Stimulated activated CD4-positive, alpha-beta T cell treated with anti-CD3 and anti-CD28 coated beads, Interleukin-15, amount 100 ng/mL, for 48 hours (primary cell): ENCODE measurements at places on chromosomes 11 and 22.
A peak's percentile ranks its signal among the peaks of the same experiment; 100 is the strongest.

DNA sequence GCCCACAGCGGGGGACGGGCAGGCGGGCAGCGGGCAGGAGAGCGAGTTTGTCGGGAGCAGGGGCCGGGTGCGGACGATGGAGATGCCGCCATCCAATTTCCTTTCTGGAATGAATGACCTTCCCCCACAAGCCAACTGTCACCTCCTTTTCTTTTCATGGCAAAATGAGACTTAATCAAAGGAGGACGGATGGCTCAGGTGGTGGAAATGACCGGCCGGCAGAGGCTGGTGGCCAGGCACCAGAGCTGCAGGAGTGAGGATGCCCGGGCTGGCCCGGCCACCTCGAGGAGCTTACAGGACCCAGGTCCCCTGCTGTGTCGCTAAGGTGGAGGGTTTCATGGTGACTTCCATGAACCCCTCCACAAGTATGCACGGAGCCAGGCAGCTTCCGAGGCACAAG lies 11.7 kb downstream of the SHISAL1 start:
- no peak for DNase-seq

- peak; percentile 63 for DNase-seq
These were observed 10.1 kb downstream of the MTFP1 start for GRCh38 chr22:30435674-30436126.

DNA sequence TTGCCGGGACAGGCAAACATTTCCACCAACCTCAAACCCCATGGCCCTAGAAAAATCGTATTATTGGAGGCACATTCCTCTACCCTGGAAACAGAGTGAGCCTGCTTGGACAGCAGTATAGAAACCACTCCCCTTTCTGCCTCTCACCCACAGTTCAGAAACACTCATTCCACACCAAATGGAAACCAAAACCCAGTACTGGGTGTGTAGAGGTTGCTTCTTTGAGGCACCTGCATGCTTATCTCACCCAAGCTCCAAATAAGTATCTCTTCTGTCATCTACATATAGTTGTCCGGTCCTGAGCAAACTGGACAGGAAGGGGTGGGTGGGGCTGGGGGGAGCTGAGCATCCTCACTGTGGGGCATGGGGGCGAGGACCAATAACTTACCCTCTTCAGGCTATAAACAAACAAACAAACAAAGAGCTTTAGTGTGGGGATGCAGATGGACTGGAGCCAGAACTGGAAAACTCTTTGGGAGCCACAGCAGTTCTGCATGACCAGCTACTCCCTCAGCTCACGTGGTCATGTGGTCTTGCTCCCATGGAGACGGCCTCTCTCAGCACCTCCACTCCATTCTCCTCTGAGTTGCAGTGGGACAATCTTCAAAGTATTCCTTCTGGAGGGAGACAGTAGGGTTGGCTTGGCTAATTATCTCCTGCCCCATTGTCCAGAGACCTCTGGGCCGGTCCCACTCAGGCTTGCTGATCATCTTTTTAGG lies 1.0 kb upstream of the PLAAT2 start:
- no peak for DNase-seq

DNA sequence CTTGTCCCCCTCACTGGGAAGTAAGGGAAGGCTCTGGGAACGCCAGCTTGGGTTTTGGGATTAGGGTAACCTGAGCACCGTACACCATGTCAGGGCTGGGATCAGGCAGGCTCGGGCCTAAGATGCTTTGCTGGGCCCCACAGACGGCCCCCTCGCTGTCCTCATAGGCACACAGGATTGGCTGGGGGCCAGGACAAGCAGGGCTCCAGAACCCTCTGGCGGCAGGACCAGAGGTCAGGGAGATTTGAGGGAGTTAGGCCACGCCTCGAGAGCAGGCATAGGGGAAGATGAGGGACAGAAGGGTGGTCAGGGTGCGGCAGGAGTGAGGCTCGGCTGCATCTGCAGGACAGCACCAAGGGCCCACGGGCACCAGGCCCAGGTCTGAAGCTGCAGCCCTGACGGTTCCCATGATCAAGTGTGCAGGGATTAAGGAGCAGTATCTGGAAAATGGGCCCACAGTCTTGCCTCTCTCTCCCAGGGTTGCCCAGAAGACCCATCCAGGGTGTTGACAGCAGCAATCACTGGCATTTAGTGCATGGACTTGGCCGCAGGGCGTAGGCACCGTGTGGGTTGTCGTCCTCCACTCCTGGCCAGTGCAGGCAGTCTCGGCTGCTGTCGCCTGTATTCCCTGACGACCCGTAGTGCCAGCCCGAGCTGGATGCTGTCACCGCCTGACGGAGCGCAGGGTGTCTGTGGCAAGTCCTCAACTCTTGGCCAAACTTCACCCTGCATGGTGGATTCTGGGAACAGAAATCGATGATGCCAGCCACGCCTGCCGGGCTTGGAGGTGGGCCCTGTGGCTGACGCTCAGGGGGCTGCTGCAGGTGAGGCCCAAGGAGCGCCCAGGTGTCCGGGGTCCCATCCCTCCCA lies 15.7 kb upstream of the GNB1L start:
- no peak for DNase-seq

DNA sequence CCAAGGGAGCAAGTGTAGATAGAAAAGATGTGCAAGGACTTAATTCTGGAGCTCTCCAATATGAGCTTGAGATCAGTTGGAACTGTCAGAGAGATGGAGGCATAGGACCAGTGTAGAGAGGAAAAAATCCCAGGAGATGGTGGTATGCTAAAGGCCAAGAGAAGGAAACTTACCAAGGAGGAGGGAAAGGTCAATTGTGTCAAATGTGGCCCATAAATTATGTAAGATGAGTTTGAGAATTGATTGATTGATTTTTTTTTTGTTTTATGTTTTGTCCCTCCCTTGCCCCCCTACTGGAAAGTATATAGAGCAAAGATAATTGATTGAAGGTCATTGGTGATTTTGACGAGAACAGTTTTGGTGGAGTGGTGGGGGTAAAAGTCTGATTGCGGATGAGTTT lies 2.8 kb upstream of the USP2 start:
- no peak for DNase-seq

DNA sequence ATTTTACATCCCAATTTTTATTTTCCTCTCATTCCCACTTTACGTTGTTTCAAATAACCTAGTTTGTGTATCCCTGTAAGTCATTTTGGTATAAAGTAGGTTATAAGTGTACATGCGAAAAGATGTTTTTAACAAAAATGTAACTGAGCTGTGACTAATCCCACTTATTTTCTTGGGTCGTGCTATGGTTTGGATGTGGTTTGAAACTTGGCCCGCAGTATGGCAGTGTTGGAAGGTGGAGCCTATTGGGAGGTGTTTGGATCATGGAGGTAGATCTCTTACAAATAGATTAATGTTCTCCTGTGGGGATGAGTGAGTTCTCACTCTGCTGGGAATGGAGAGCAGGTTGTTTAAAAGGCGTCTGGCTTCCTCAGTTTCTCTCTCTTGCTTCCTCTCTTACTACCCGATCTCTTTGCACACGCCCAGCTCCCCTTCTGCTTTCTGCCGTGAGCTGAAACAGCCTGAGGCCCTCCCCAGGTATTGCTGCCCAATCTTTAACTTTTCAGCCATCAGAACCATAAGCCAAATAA lies 7.2 kb downstream of the RPL27A start:
- DNase-seq = no peak

DNA sequence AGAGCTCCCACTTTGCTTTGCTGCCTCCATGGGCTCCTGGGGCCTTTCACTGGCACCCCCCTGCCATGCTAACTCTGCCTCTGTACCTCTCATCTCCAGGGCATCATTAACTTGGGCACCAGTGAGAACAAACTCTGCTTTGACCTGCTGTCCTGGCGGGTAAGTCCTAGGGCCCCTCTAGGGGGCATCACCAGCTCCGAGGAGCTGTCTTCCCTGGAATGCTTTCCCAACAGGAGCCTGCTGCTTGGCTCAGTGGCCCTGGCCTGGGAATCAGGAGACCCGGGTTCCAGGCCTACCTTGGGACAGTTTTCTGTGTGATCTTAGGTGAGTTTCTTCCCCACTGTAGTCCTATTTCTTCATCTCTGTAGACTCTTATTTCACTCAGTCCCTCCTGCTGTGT lies 5.1 kb downstream of the ACCS start:
- no peak for DNase-seq

GRCh38 chr22:17754233-17754925 lies 19.9 kb downstream of the BID start:
- no peak for DNase-seq

DNA sequence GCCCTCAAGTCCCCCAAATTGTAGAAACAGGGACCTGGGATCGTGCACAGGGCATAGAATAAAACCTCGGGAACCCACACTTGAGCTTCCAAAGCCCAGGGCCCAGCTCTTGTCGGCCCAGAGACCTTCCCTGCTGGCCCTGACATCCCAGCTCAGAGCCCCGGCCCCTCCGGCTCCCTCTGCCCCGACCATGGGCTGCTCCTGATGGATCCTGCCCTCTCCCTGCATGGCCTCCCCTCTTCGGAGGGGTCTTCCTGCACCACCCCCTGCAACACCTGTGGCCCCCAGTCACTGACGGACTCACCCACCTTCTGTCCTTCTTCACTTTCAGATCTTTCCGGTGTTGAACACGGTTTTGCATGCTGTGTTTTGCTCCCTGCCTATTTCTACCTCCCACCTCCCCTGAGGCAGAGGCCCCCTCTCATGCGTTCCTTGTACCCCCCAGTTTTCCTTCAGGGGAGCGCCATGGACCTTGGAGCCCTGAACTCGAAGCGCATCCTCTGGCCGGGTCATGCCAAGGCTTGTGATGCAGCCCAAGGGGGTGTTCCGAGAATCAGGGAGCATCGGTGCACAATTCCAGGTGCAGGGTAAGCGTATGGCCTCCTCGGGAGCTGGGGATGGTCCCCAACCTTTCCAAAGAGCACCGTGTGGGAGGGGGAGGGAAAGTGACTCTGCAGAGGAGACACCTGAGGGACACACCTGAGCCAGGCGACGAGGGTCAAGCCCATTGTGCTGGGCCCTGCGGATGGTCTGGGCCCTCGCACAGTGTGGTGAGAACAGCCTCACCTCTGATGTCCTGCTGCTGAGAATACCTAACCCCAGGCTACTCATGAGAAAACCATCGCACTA lies 666.4 kb downstream of the BRD1 start:
- DNase-seq = no peak

DNA sequence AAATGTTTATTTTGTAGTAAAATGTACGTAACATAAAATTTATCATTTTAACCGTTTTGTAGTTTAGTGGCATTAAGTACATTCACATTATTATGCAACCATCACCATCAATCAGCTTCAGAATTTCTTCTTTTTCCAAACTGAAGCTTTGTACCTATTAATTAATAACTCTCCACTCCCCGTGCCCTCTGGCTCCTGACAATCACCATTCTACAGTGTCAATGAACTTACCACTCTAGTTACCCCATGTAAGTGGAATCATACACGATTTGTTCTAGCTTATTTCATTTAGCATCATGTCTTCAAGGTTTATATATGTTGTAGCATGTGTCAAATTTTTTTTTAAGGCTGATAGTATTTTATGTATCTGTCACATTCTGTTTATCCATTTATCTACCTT lies 9.7 kb downstream of the TBCEL start:
- no peak for DNase-seq

DNA sequence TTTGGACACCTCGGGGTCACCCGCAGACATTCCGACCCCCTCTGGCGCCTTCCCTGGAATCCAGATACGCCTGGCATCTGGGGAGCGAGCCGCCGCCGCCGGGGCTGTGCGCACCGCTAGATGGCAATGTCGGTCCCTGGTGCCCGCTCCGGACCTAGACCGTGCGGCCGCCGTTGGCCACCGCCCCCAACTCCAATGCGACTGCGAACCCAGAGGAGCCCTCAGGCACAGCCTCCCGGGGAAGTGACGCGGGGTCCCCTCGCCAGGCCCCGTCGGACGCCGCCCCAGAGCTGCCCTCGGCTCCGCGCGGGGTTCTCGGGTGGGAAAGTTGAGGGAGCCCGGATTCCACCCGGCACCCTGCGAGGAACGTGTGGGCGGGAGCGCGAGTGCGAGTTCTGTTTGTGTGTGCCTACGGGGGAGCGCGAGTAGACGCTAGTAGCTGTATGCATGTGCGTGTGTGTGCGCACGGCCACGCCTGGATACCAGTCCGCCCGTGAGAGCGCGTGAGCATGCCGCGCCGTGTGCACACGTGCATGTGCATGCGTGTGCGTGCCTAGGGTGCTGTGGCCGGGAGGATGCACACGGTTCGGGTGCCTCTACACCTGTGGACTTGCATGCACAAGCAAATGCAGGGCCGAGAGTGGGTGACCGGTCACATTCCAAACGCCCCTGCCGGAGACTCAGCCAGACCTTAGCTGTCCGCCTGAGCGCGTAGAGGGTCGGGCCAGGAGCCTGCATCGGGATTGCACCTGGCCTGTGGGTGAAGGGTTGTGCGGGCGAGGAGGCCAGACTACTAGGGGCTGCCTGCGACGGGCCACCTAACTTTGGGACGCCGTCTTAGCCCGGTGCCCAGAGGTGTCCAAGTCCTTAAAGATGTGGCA lies 1.9 kb downstream of the CHRM4 start:
- peak; percentile 51 for DNase-seq

GRCh38 chr11:73267122-73267846 lies 4.9 kb upstream of the P2RY6 start:
- no peak for DNase-seq

GRCh38 chr11:1882265-1883238 lies 9.1 kb downstream of the PRR33 start:
- peak; percentile 75 for DNase-seq

DNA sequence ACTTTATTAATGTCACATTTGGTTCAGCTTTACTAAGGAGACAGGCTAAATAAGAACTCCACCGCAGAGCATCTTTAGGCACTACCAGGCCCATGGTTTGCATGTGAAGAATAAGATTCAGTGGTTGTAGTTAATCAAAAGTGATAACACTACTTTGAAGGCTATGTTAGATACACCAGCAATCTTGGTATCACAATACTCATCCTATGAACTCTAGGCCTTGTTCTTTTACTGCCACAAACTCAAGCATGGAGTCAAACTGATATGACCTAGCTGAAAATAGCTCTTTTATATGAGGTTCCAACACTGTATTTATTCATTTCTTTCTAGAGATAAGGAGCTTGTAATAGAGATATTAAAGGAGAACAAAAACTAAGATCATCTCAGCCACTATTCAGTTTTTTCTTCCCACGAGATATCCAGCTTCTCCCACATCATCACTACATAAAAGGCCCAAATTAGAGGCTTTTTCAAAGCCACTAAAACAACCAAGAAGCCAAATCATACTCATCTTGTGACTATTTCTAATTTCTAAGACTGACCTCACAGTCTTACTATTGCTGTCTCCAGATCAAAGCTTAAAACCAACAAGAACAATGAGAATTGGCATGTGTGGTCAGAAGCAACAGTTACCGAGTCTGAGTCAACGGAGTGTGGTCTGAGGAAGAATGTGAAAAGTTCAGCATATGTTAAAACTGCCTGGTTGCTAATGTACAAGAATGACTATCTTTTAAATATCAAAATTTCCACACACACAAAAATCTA lies 25.1 kb upstream of the GUCY1A2 start:
- no peak for DNase-seq

DNA sequence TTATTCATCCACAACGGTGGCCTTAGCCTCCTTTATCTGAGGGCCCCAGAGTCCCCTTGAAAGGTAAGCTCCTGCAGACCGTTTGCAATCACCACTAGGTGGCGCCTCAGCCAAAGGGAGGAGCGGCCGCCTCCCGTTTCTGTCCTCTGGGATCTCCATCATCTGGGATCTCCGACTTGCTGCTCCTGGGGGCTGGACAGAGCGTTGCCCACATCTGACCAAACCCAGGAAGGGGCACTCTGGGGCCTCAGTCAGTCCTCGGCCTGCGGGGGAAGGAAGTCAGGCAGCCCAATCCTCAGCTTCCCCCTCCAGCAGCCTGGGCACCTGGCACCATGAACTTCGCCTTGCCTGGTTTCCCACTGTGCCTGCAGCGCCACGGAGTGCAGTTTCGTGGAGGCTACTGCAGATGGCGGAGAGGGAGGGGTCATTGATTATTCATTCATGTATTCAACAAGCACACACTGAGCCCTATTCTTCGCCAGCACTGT lies 23.5 kb downstream of the TP53I11 start:
- DNase-seq = no peak
